ENCODE measurements at places on chromosomes 7 and 10. TPM values are rescaled to one million over a fixed set of nuclear protein-coding genes. Genes with fewer than 3 reads are reported as not detected.

NAMPT gene
- total RNA-seq = 94.3 TPM

HPSE2 gene
- 32.3 TPM for total RNA-seq

ADCYAP1R1 gene
- 35.3 TPM for total RNA-seq

SOSTDC1 gene
- not detected for total RNA-seq

KEL gene
- 0.83 TPM for total RNA-seq

SEPTIN7 gene
- 353 TPM for total RNA-seq

KLF14 gene
- not detected for total RNA-seq

CALML5 gene
- total RNA-seq = not detected

TMEM270 gene
- total RNA-seq = not detected

MBL2 gene
- total RNA-seq = not detected

INHBA gene
- 30.4 TPM for total RNA-seq

STOX1 gene
- 9.1 TPM for total RNA-seq

SPDYE9 gene
- not detected for total RNA-seq

TCERG1L gene
- total RNA-seq = not detected

HOXA2 gene
- total RNA-seq = 5.4 TPM

GNAT3 gene
- not detected for total RNA-seq

DMTF1 gene
- 42.2 TPM for total RNA-seq

CTAGE6 gene
- not detected for total RNA-seq

C10orf90 gene
- not detected for total RNA-seq

PANK1 gene
- total RNA-seq = 2.5 TPM

TFR2 gene
- total RNA-seq = 0.17 TPM

TCAF1 gene
- total RNA-seq = 51.9 TPM

DPY19L1 gene
- 14.3 TPM for total RNA-seq

KCNIP2 gene
- 0.33 TPM for total RNA-seq

TLX1 gene
- not detected for total RNA-seq

HMX2 gene
- total RNA-seq = not detected

LMOD2 gene
- not detected for total RNA-seq

STK31 gene
- total RNA-seq = under 0.01 TPM

Data from esophagus muscularis mucosa (tissue), 4 donors.